ENCODE measurements at places on chromosomes 6 and 20.

- no peak for DNase-seq
Observed at GRCh38 chr6:99590728-99591672, 15.6 kb upstream of the PRDM13 start.

DNA sequence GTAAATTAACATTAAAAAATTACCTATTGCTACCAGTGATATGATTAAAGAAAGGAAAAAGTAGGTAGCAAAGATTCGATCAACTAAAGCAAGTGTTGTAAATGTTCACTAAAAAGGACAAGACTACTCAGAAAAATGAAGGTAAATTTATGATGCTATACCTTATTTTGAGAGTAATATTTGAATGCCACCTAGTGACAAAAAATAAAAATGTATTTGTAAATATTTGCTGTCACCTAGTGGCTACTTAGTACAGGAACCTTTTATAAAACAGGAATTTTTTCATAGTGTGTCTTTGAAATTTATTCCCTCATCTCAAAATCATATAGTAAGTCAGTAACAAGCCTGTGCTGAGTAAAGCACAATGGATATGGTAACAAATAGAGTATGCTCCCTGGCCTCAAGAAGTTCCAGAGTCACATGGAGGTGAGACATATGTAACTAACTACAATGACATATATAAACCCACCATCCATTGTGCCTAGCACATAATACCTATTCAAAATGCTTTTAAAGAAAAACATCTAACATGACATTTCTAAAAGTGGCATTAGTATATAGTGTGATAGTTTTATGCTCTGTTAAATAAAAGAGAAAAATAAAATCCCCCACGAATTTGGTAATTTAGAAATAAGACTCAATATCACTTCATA lies 193.1 kb upstream of the SIM1 start:
- peak; percentile 45 for DNase-seq

DNA sequence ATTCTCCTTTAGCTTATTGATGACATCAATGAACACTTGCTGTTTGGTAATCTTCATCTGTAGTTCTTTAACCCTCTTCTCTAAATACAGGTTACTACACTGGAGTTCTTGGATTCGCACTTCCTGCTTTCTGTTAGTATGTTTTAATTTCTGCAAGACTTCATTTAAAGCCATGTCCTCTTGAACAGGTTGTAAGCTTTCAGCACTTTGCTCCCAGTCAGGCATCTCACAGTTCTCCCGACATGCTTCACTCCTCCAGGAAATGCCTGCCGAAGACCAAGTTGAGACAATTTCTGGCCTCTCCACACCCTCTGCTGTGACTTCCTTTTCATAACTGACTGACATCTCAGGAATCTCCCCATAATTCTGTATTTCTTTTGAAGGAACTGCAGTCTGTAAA lies 15.8 kb downstream of the CAGE1 start:
- no peak for DNase-seq

DNA sequence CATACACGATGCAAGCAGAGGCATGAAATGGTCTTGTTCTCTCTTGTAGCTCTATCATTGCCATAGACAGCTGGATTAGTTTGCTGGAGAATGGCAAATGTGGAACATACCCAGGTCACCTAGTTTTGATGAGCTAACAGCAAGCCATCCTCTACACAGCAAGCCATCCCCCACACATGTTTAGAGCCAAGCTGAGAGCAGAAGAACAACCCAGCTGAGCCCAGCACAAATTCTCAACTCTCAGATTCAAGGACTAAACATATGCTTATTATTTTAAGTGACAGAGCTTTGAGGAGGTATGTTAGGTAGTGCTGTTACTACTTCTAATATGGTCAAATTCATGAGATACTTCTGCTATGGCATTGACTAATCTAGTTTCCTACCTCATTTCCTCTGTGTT lies 230.3 kb downstream of the OTOR start:
- DNase-seq = no peak

- no peak for DNase-seq
Observed at GRCh38 chr6:168607272-168608112, 166.5 kb downstream of the SMOC2 start.

DNA sequence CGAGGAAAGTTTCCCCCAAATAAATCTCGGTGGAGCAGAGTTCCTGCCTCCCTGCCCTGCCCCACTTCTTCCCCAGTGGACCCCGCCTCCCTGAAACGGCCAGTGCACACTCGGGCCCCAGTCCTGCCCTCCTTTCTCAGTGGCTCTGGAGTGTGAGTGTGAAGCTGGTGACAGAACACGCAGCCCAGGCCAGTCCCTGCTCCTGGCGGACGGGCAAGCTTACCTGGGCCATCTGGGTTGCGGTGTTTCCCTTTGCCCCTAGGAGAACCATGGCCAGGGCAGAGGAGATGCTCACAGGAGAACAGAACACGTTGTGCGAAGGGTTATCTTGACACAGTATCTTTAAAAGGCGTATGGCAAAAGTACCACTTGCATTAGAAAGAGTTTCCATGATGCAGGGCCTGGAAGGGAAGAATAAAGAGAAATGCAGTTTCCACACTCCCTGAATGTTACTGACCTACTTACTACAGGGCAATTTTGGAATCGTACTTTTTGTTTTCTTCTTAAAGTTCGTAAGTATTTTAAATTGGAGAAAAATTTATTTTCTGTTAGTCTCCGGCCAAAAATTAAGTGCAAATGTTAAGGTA lies 2.8 kb downstream of the SERPINB9 start:
- no peak for DNase-seq

- DNase-seq = no peak
Observed at GRCh38 chr20:17169585-17170136, 57.2 kb upstream of the PCSK2 start.

- peak; percentile 96 for DNase-seq
Observed at GRCh38 chr20:44702776-44703175, 12.4 kb upstream of the CCN5 start.

GRCh38 chr20:2521369-2522305 lies 12.9 kb upstream of the ZNF343 start:
- peak; percentile 29 for DNase-seq

DNA sequence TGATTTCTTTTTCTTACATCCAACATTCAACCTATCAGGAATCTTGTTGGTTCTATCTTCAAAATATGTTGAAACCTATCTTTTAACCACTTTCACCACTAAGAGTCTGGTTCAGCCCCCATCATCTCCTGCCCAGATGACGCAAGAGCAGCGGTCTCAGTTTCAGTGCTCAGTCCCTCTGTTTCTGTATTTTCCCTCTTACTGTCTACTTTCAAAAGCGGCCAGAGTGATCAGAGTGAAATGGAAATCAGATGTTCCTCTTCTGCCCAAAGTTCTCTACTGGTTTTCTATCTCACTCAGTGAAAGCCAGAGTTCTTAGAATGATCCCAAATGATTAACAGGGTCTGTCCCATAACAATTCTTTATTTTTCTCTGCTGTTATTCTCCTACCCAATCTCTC lies 147.9 kb upstream of the PDE7B start:
- no peak for DNase-seq

GRCh38 chr6:142845624-142846458 lies 99.1 kb downstream of the HIVEP2 start:
- DNase-seq = peak; percentile 90

GRCh38 chr6:39416728-39417127 lies 94.2 kb upstream of the KCNK16 start:
- peak; percentile 1 for DNase-seq

- DNase-seq = no peak
Observed at GRCh38 chr20:56595746-56596475, 33.2 kb upstream of the TFAP2C start.

DNA sequence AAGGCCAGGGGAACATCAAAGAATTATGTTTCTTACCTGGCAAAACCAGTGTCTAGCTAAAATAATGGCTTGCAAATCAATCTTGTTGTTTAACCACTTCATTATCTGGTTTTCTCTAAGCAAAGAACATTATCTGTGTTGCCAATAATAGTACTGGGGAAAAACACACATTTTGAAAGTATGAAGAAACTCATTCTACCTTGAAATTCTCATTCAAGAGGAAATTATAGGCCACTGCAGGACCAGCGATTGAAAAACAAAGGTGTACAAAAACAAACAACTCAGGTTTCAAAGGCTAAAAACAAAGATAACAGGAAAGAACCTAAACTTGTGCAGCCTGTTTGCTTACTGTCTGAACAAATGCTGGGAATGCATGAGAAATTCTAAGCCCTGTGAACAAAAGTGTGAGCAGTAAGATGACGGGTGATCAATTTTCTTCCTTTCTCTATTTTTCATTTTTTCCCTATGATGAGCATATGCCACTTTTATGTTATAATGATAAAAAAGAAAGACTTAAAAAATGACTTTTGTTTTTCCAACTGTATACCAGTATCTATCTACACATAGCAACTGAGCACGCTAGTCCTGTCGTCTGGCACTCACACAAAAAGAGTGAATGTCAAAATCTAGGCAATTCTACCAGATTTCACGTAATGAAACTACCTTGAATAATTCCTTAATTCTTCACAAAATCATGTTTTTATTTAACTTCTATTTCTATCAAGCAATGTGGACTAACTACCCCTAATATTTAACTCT lies 117.9 kb downstream of the SGK1 start:
- no peak for DNase-seq

GRCh38 chr6:3341467-3341866 lies 82.7 kb downstream of the PSMG4 start:
- DNase-seq = peak; percentile 79

- DNase-seq = peak; percentile 86
Observed at GRCh38 chr6:100228834-100229441, 234.9 kb upstream of the MCHR2 start.

DNA sequence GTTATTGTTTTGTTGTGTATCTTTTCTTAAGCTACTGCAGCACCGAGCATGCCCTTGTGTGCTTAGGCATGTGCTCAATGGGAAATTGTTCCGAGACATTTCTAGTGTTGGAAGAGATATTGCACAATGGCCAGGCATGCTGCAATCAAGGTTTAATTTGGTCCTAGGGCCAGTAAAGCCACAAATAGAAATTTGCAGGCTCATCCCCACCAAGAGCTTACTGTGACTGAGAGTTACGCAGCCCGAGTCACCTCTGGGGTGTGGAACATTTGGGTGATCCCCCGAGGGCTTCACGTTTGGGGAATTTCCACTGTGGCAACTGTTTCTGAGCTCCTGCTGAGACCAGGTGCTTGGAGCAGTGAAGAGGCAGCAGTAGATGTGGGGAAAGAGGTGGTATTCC lies 65.8 kb downstream of the ADTRP start:
- DNase-seq = peak; percentile 38

- no peak for DNase-seq
Observed at GRCh38 chr6:168134560-168135201, 55.7 kb upstream of the FRMD1 start.

GRCh38 chr6:4270001-4270400 lies 134.6 kb upstream of the ECI2 start:
- no peak for DNase-seq

GRCh38 chr6:159948199-159948598 lies 20.7 kb upstream of the IGF2R start:
- DNase-seq = no peak

GRCh38 chr6:32190911-32191677 lies 1.1 kb upstream of the PBX2 start:
- no peak for DNase-seq

DNA sequence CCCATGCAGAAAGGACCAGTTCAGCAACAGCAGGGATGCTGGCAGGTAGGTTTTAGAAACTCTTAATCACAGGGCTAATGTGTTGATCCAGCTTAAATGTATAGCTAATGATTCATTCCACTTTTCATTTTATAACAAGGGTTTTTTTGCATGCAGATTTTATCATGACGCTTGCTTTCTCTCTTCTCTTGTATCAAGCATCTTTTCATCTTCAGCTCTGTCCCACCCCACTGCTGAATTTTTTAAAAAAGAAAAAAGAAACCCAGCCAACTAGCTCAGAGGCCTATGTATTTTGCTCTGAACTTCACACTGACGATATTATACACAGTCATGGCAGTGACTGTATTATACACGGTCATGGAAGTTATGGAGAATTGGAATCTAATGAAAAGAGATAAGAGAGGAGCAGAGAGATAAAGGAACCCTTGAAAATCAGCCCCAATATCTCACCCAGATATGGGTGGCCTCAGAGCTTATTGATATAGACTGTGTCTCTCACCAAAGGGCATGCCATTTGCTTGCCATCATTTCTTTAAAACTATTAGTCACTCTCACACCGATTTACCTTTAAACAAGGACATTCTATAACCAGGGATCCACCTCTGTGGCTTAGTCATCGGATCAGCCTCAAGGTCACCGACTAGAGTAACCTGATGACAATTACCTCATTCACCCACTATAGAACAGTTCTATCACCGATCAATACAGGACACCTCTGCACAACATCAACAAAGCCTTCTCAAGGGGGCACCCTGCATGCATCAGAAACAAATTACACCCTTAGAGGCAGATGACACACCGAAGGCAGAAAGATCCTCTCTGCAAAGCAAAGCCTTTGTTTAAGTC lies 222.0 kb downstream of the ATXN1 start:
- no peak for DNase-seq

DNA sequence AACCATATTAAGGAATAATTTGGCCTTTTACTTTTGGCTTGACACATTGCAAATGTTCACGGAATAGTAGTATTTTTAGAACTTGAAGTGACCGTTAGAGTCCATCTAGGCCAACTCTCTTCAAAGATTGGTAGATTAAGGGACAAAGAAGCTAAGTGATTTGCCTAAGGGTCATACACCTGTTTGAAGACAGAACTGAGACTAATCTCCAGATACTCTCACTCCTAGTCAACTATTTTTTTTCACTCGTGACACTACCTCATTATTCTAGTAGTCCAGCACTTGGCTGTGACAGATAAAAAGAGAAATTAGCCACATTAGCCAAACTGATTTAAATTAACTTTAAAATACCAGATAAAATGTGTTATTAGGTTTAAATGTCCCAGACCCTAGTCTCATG lies 10.6 kb downstream of the ACSS2 start:
- no peak for DNase-seq

GRCh38 chr6:138017166-138017757 lies 90.0 kb downstream of the PERP start:
- DNase-seq = no peak

DNA sequence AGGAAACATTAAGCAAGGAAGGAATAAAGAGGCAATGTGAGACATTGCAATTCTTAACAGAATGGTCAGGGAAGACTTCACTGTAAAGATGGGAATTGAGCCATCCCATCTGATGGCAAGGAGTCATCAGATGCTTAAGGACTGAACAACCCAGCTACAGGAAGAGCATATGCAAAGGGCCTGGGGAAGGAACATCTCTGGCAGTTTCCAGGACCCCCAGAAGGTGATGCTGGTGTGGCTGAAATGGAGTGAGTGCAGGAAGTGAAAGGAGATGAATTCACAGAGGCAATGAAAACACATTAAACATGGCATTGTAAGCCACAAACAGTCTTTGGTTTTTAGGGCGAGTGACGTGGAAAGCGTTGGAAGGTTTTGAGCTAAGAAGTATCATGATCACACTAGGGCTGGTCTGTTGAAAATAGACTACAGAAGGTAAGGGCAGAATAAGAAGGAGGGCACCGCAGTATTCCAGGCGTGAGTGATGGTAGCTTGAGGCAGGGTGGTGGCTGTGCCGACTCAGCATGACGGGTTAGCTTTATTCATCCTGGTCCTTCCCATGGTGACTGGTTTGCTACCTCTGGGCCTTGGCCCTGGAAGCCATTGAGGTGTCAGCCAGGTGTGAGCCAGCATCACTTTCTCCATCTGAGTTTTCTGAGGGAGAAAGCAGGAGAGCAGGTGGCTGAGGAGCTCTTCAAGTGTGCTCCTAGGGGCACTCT lies 6.8 kb downstream of the BTN2A1 start:
- no peak for DNase-seq

GRCh38 chr6:30206799-30207618 lies 6.2 kb downstream of the TRIM26 start:
- peak; percentile 41 for DNase-seq

Measured in LHCN-M2 (cell line).